ENCODE measurements at places on chromosomes 12 and 14.

GRCh38 chr14:24329736-24330135 lies 5.1 kb downstream of the ADCY4 start:
- peak; percentile 89 for DNase-seq

GRCh38 chr12:131208425-131208824 lies 254.7 kb downstream of the ADGRD1 start:
- peak; percentile 41 for DNase-seq

DNA sequence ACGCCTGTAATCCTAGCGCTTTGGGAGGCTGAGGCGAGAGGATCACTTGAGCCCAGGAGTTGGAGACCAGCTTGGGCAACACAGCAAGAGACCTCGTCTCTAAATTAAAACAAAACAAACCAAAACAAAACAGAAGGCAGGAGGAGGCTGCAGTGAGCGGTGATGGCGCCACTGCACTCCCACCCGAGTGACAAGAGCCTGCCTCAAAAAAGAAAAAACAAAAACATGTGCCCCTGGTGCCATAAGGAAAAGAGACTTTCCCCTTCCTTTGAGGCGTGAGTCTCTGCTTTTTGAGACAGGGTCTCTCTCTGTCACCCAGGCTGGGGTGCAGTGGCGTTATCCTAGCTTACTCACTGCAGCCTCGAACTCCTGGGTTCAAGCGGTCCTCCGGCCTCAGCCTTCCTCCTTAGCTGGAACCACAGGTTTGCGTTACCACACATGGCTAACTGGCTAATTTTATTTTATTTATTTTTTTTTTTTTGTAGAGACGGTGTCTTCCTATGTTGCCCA lies 9.0 kb upstream of the EAPP start:
- peak; percentile 32 for DNase-seq

DNA sequence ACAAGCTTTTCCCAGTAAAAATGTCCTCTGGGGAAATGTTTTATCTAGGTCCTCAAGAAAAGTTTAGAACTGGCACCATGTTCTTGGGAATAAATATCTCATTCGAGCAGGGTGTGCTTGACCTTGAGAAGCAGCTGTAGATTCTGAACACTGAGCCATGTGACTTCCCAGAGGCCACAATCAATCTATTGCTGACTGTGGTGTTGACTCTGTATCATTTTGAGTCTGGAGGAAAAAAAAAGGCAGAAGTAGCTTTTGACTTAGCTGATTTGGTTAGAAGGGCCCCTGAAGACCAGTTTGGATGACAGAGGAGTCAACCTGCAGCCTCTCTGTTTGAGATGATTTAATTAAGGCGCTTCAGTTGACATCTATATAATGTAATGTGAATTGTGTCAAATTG lies 592.4 kb upstream of the SEL1L start:
- DNase-seq: no peak

- peak; percentile 88 for DNase-seq
Observed at GRCh38 chr12:47717443-47718193, 7.7 kb downstream of the ENDOU start.

DNA sequence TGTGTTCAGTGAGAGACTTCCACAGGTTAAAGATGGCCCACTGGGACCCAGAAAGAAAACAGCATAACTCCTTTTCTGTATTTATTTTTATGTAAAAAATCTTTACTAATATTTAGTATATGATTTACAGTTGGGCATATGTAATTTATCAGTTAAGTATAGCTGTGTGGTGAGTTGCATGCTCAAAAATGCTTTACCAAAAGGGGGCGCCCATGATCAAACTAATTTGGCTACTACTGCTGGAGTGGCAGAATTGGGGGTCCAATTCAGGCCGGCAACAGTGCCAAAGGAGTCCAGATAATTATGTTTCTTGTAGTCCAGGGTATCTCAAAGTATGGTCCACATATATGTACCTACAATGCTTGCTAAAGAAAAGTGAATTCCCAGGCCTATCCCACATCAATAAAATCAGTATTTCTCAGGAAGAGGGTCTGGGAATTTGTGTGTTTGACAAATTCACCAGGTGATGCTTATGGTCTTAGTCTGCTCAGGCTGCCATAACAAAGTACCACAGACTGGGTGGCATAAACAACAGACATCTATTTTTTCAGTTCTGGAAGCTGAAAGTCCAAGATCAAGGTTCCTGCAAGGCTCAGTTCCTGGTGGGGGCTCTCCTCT lies 152.0 kb downstream of the KTN1 start:
- DNase-seq: no peak

GRCh38 chr14:92945544-92945943 lies 22.6 kb downstream of the CHGA start:
- DNase-seq: no peak

- no peak for DNase-seq
Observed at GRCh38 chr12:100159391-100160104, 16.9 kb upstream of the BLTP3B start.

DNA sequence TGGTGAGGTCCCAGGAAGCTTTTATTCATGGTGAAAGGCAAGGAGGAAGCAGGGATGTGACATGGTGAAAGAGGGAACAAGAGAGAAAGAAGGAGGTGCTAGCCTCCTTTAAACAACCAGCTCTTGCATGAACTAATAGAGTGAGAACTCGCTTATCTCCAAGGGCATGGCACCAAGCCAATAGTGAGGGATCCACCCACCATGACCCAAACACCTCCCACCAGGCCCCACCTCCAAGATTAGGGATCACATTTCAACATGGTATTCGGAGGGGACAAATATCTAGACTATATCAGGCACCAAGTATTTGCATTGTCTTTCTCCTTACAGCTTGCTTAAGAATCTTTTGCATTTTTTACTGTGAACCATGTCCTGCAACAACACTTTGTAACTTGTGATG lies 91.9 kb upstream of the DHRS4 start:
- no peak for DNase-seq

- DNase-seq: no peak
Observed at GRCh38 chr12:11805043-11805442, 155.6 kb downstream of the ETV6 start.

- no peak for DNase-seq
Observed at GRCh38 chr14:93643127-93643526, 145.2 kb downstream of the PRIMA1 start.

DNA sequence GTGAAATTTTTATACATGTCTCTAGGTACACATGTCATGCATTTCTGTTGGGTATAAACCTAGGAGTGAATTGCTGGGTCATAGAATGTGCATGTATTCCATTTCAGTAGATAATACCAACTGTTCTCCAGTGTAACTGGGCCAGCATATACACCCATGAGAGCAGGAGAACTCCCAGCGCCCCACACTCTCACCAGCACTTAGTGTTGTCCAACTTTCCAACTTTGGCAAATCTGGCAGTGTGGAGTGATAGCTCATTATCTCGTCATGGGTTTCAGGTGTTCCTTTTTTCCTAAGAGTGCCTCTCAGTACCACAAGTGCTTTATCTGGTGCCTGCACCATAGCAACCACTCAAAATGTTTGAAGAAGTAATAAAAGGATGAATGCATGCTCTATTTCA lies 40.1 kb downstream of the NGB start:
- no peak for DNase-seq

GRCh38 chr12:124211753-124212152 lies 83.1 kb upstream of the RFLNA start:
- DNase-seq: no peak

DNA sequence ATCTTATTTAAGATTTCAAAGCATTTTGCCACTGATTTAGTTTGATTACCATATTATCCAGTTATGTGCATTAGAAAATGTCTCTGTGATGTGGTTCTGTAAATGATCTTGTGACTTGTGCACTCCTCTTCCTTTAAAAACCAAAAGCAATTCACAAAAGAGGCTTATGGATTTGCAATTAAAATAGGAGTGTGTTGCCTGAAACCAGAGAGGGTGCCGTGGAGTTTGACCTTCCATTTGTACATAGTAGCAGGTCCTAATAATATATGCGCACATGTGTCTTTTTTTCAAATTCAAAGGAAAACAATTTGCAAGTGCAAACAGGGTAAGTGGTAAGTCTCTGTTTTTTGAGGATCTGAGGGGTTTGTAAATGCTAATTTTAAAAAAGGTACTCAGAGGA lies 470.9 kb downstream of the VRK1 start:
- DNase-seq: no peak

DNA sequence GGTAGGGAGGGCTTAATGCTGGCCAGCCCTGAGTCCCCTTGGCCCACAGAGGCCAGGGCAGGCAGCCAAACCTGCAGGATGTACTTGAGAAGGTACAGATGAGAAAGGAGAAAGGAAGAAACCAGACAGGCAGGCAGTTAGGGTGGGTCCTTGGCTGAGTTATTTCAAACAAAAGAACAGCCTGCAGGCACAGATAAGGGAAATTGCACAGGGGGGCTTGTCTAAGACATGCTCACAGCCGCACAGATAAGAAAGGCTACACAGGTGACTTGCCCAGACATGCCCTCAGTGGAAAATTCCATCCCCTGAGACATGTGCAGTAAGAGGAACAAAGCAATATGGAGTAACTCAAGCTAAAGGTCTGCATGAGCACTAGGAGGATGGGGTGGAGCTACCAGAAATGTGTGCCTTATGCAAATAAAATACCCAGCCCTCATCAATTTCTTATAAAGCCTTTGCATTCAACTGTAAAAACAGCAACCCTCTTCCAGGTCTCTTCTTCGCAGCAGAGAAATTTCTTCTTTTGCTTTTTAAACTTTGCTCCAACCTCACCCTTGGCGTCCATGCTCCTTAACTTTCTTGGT lies 158.2 kb upstream of the RGS6 start:
- no peak for DNase-seq

GRCh38 chr12:29889737-29890136 lies 106.0 kb upstream of the TMTC1 start:
- DNase-seq: no peak

DNA sequence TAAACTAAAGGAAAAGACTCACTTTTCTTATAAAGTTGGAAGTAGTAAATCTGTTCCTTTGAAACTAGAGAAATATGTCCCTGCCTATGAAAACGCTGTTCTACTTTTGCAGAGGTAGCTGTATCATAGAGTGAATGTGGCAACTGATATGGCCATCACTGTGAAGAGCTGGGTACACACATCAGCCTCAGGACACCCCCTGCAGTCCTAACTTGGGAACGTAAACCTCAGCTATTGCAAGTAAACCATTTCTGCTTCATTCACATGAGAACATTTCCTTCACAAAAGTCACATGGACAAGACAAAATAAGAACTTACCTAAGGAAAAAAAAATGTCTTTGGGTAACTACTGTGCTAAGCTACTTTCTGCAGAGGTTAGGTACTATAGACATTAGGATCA lies 233.3 kb upstream of the PPFIA2 start:
- DNase-seq: no peak

GRCh38 chr14:36675581-36675980 lies 13.9 kb downstream of the PAX9 start:
- DNase-seq: no peak

- no peak for DNase-seq
Observed at GRCh38 chr12:62695696-62696095, 229.1 kb downstream of the MON2 start.

GRCh38 chr12:31315044-31315715 lies 10.8 kb downstream of the SINHCAF start:
- DNase-seq: no peak

GRCh38 chr14:64701660-64702059 lies 2.6 kb upstream of the PLEKHG3 start:
- DNase-seq: no peak

- no peak for DNase-seq
Observed at GRCh38 chr14:71716041-71716772, 216.0 kb upstream of the RGS6 start.
